ENCODE measurements at places on chromosomes 2 and 18.

- no peak for DNase-seq
These were observed 99.8 kb upstream of the ARHGAP28 start for GRCh38 chr18:6629635-6630140.

DNA sequence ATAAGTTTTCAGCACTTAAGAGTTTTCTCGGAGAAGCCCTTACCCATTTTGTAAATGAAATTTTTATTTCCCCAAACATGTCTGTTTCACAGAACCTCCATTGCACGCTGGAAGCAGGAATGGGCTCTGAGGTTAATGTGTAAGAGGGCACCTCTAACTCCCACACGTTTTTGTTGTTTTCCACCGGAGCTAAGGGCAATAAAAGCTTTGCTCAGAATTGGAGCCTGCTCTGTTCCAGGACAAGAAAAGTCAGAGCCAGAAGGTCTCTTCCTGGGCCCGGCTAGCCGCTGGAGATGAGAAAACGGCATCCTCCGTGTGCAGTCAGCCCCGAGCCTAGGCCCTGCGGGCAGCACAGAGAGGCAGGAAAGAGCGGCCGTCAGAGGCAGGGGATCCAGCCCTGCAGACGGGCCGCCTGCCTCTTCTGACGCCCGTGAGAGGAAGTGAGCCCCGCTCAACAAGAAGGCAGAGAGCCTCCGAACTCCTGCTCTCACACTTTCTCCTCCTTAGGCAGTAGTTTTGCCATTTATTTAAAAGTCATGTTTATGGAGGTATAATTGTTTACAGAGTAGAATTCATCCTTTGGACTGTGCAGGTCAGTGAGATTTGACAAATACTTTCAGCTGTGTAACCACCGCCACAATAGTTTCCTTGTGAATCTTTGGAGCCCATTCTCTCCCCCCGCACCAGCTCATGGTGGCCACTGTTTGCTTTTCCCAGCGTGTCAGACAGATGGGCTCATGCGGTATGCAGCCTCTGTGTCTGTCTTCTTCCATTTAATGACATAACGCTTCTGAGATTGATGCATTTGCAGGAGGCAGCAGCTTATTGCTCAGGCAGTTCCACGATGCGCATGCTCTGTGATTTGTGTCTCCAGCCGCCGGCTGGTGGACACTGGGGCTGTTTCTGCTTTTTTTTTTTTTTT is 117.3 kb downstream of the GALR1 start:
- no peak for DNase-seq

- DNase-seq: no peak
These were observed 30.8 kb upstream of the HPCAL1 start for GRCh38 chr2:10271946-10272345.

- DNase-seq: no peak
These were observed 11.8 kb downstream of the GULP1 start for GRCh38 chr2:188303363-188304031.

DNA sequence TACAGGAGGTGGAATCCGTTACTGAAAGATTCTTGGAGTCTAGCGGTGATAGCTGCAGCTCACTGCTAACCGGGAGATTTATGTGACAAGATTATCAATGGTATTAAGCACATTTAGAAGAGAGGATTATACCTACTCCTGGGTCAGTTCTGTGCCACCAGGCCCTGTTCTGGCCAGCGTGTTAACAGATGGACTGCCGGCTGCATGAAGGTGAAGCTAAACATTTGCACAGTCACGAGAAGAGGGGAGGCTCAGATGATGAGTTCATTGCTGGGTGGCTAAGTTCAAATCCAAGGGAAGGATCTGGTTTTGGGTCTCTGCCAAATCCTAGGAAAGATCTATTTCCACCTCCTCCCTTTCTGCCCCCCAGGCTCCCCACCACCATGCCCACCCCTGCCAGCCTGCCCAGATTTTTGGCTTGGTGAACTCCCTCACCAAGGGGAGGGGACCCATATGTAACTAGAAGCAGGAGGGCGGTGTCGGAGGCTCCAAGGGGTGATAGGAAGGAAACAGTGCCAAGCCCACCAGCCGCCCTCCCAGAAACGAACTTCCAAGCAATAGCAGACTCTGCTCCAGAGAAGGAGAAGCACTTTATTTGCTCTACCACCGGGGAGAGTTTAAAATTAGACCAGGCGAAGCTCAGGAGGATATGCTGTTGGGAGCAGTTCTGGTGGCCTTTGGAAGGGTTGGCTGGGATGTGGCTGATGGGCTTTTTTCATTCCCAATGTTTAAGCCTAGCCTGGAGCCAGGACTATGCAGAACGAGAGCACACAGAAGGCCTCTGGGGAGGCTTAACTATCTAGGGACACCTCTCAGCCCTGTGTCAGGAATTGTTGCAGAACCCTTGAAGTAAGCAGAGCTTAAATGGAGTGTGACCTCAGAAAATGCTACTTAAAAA is 200.5 kb downstream of the KLHL29 start:
- no peak for DNase-seq

DNA sequence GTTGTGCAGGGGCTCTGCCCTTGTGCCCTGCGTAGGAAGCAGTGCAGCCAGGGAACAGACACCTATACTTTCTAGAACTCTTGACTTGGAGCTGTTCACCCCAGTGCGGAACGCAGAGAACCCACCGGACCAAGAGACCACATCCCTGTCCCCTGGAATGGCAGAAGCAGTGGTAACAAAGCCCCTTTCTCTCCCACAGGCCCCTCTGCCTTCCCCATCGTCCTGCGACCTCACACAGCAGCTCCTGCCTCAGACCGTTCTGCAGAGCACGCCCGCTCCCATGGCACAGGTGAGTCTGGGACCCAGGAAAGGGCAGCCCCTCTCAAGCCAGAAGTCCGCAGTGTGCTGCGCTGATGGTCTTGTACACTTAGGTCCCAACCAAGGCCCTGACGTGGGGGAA is 24.6 kb upstream of the RPL31 start:
- no peak for DNase-seq

DNA sequence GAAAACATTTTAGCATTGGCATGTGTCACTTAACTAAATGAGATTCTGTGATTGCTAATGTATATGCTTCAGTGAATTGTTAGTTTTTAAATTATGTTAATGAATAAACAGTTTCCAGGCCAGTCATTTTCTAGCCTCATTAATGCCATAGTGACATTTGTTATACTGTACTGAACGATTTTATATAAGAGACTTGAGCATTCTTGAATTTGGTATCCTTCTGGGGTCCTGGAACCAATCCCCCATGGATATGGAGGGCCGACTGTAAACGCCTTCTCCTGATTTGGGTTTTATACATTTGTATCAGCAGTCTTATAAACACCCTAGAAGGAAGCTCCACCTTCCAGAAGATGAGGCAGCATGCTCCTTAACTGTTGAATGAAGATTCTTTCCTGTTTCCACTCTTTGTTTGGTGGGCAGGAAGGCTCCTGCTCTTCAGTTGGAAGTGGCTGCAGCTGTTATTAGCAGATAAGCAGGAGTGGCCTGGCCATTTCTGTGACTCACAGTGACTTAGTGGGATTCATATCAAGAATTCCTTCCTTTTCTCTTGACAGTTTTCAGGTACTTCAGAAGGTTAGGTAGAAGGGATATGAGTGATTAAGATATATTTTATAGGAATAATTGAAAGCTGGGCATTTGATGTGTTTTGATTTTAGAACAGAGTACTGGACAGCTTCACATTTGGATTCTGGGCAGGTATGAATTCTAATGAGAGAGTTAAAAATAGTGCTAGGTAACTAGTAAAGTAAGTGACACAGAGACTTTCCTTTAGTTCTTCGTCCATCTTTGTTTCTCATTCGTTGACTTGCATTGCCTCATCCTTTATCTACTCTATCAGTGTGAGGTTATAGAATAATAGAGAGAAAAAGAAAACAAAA is 124.9 kb downstream of the PLCL1 start:
- DNase-seq: no peak

- no peak for DNase-seq
These were observed 587.2 kb upstream of the NXPH2 start for GRCh38 chr2:139367416-139367815.

DNA sequence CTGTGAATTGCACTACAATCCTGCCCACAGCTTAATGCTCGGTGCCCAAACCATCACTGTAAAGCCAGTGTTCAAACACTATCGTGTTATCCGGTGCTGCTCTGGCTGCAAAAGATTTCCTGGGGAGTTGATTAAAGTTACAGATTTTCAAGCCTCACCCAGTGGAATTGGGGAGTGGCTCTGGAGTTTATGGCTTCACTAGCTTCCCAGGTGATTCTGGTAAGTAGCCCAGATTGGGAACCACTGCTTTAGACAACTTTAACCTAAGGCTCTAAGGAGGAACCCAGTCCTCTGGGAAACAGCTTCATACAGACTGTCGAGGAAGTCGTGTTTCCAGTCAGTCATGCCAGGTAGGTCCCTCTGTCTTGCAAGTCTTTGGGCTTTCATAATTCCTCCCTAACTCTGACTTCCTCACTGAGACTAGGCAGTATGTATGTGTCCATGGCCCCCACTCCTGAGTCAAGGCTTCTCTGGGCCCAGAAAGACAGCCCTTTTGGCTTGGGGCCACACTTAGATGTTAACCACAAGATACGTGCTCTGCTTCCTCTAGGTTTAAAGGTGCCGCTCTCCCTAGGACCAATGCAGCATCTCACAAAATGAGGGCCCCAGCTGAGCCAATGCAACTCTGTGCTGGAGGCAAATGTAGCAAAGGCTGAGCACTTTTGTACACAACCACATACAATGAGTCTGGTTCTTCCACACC is 299.7 kb downstream of the PRKCE start:
- DNase-seq: no peak

- no peak for DNase-seq
These were observed 49.6 kb downstream of the PAX8 start for GRCh38 chr2:113228991-113229716.

DNA sequence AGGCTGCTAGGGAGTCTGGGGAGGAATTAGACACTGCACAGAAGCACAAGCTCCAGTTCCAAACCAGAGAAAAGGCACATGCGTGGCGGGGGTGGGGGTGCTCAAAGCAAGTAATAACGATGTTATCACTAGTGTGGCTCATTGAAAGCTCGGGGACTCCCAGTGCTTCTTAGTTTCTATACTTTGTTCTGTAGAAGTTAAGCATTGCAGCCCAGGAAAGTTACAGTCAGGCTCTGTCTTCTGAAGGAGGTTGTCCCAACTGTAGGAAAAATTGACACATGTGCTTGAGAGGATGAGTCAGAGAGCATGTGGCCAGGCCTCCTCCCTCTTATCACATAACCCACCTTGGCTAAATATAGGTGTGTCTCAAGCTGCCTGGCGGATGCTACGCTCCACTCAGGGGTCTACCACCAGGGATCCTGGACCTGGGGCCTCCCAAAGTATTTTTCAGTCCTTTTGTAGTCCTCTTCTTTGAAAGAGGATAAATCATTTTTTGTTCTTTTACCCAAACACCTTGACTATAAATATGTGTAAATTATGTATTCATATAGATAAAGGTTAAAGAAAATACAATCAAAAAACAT is 3.8 kb downstream of the GALNT5 start:
- peak; percentile 1 for DNase-seq

- no peak for DNase-seq
These were observed 38.7 kb downstream of the PDIA6 start for GRCh38 chr2:10773821-10774341.

GRCh38 chr2:144343145-144343544 is 176.8 kb downstream of the ZEB2 start:
- no peak for DNase-seq

DNA sequence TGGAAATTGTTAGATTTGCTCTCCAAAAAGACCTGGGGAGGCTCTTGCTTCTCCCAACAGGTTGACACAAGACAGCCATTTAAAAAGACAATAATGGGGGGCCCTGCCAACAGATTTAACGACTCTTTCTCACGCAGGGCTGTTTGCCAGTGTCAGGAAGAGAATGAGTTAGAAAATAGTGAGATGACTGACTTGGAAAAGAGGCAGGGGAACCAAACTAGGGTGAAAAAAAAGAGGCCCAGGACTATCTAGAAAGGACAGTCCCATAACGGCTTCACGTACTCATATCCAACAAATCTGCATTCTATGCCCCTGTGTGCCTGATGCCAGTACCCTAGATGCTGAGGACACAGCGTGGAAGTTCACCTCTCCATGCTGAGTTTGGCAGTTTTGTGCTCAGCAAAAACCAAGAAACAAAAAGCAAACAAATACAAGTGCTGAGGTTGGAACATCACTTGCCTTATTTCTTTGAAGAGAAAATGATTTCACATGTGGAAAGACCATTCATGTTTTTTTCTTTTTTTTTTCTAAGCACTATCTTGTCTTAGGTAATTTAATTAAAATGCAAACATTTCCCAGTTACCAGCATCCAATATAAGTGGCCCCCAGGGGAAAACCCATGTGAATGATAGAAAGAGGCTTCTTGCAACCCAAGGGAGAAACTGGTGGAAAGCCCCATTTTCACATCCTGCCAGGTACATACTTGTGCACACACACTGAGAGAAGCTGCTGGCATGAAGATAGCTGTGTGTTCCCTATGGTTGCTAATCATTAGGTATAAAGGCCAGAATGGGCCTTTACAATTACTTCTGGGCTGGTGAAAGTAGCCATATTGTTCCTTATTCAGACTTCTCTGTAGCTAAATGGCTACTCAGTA is 10.6 kb upstream of the WIPF1 start:
- peak; percentile 83 for DNase-seq

GRCh38 chr2:95317123-95317500 is 20.0 kb downstream of the KCNIP3 start:
- no peak for DNase-seq

GRCh38 chr18:76678248-76678647 is 144.1 kb upstream of the ZNF236 start:
- DNase-seq: no peak

DNA sequence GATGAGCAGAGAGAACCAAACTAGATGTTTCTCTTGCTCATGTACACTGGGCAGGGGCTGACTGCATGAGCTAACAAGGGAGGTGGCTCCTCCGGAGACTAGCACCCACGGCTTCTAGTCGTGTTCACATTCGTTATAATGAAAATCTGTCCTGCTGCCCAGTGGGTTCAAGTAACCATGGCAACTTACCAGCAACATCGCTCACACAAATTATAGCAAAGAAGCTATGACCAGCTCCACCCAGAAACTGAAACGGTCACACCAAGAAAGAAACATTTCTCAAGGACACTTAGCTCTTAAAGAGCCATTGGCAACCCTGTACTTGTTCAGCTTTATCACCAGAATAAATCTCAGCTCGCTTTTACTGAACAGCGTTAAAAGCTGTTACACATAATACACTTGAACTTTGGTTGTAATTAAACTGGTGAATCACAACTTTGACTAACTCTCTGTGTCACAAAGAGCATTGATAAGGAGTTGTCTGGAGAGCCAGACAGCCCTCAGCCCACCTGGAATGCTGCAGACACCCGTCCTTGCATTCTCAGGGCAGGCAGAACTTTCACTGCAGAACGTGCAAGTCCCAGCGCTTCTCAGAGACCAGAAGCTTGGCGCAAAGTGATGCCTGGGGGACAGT is 141.2 kb downstream of the PID1 start:
- no peak for DNase-seq

GRCh38 chr18:28176948-28177827 is at the start of gene CDH2:
Gene CDH2, minus strand, starts transcription at chr18:28177130. Its CDS starts 108 bp downstream, at chr18:28177022.
- no peak for DNase-seq

DNA sequence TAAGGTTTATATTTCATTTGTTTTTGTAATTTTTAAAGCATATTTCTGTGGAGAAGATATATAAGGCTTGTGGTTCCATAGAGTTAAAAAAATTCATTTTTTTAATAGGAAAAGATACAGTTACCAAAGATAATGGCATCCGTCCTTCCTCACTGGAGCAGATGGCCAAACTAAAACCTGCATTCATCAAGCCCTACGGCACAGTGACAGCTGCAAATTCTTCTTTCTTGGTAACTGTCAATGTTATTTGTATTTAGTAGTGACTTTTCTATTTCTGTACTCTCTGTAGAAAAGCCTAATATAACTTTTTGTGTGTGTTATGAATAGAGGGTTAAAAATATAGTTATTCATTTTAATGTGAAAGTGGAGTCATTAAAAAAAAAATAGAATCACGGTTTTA is 35.1 kb downstream of the HADHB start:
- no peak for DNase-seq
